ENCODE measurements at places on chromosomes 1 and 21. TPM values are rescaled to one million over a fixed set of nuclear protein-coding genes. Genes with fewer than 3 reads are reported as not detected.

The TNFSF4 gene
- 1.8 TPM for total RNA-seq

The HAO2 gene
- total RNA-seq, result 30.5 TPM

The STUM gene
- 0.99 TPM for total RNA-seq

The TNNT2 gene
- total RNA-seq, result 7.4 TPM

The TMEM61 gene
- total RNA-seq, result 3.0 TPM

All from metanephros (tissue), 2 donors.